Natural killer cell treated with Interleukin-12 subunit alpha and Interleukin-12 subunit beta and Interleukin-15 and Interleukin-18, amount 100 ng/mL, for 72 hours (primary cell): ENCODE measurements at places on chromosomes 2 and 18.

- no peak for DNase-seq
Measured at GRCh38 chr2:100589527-100589926, 26.7 kb downstream of the PDCL3 start.

DNA sequence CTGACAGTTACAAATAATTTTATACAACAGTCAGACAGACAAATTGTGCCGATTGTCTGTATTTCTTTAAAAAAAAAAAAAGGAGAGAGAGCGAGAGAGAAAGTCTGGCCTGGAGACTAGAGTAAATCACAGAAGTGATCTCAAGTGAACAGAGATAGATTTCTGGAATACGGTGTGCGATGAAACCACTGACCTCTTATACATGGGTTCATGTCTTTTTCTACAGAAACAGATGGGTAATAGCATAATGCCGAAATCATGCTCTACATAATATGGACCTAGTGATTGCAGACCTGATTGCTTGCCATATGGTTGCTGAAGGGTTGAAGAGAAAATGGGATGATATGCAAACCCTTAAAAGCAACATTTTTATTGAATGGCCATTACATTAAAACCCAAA is 403.3 kb upstream of the FANCL start:
- DNase-seq, result no peak

GRCh38 chr18:70331456-70332097 is 42.7 kb downstream of the SOCS6 start:
- no peak for DNase-seq

- DNase-seq, result no peak
Measured at GRCh38 chr18:73240899-73241298, 373.1 kb upstream of the NETO1 start.

DNA sequence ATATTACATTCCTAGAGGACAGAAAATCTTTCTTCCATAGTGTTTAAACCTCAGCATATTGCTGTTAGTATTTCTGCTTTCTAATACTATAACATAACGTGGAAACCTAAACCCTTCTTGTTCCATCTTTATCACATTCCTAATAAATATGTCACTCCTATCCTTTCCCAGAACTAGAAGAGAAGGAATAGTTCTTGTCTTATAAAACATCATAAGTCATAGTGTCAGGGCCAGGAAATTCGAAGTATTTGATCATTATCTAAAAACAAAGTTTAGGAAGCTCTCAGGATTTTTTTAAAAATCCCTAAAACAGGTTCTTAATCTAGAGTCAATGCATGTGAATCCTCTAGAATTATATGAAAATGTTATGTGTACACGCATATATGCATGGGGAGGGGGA is 2.0 kb downstream of the NHEJ1 start:
- DNase-seq, result no peak
